ENCODE measurements at places on chromosomes 1 and 21. TPM values are rescaled to one million over a fixed set of nuclear protein-coding genes. Genes with fewer than 3 reads are reported as not detected.

The HAO2 gene
- not detected for total RNA-seq

The METTL18 gene
- total RNA-seq, result 6.3 TPM

- no peak for DNase-seq
Observed at GRCh38 chr21:39938086-39938625, 70.9 kb downstream of the PCP4 start.

DNA sequence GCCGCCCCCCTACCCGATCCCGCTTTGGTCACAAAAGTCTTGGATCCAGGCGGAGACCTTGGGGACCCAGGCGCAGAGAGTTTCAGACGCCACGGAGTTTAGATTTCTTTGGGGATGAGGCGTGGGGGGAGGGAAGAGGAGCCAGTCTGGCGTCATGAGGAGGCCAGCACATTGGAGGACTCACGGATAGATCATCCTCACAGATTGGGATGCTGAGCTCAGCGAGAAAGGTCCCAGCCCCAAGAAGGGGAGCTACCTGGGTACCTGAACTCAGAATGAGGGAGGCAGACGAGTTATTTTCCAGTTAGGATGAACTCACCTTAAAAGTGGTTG is 393 bp downstream of the ELAPOR1 start:
- no peak for DNase-seq

- DNase-seq, result no peak
Observed at GRCh38 chr21:41792711-41793110, 25.9 kb upstream of the RIPK4 start.

DNA sequence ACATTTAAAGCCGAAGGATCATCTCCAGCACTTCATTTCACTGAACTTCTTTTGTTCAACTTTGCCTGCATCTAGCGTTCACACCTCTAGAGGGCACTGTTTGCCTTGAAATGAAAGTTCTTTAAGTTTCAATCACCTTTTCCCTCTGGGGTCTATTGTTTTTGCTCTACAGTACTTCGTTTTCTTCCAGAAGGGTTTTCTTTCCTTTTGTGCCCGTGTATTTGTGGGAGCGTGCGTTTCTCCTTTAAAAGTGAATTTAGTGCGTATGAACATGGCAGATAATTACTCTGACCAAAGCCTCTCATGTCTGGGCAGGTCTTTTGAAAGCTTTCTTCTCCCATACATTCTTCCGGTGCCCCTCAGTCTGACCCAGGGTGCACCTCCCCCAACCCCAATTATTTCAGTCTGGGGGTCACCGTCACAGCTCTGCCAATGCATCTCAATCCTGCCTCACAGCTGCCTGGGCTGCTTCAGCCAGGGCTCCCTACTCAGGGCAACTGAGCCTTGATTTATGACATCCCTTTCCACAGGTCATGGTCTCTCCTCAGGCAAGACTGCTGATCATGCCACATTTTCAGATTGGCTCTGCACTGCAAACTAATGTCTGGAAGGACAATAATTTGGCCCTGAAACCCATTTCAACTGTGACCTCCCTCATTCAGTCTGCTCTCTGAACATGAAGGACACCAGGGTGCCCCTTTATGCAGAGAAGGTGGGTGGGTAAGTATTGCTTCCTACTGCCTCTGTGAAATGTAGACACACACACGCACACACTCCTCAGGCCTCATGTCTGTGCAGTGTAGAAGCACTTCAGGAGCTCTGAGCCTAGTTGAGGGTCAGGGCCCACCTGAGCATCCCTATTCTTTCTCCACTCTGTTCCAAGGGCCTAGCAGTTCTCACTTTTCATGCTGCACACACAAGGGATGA is 88.6 kb downstream of the NUF2 start:
- no peak for DNase-seq
